ENCODE measurements at places on chromosomes 7 and 10. TPM values are rescaled to one million over a fixed set of nuclear protein-coding genes. Genes with fewer than 3 reads are reported as not detected.

- DNase-seq: no peak
Measured at GRCh38 chr10:48677625-48678024, 7.0 kb upstream of the WDFY4 start.

DNA sequence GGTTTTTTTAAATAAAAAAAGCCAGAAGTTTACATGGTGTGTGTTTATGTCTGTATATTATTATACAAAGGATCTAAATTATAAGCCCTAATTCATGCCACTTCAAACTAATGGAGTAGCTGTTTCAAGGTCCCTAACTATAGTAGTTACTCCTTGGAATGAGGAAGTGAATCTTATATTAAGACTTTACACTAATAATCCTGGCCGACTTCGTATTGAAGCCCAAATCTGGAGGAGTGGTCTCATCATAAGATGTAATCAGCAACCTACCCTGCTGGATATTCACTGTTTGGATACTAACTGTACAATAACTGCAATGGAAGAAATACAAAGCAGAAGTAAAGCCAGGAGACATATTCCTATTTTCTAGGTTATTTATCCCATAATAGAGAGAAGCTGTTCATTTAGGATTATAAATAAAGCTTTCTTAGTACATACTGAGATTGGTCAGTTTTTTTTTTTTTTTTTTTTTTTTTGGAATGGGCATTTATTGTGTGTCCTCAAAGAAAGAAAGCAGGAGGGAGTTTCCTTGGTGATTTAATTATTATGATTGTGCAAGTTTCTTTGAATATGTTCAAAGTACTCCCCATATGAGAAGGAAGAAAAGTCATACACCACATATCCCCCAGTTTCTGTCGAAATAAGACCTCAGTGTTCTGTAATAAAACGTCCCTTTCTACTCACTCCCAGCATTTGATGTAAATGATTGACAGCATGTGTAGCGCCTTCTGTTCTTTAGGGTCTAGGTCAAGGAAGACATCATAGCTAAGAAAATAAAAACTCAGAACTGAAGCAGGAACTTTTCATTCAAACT is 397.8 kb downstream of the EXOC4 start:
- DNase-seq: no peak

DNA sequence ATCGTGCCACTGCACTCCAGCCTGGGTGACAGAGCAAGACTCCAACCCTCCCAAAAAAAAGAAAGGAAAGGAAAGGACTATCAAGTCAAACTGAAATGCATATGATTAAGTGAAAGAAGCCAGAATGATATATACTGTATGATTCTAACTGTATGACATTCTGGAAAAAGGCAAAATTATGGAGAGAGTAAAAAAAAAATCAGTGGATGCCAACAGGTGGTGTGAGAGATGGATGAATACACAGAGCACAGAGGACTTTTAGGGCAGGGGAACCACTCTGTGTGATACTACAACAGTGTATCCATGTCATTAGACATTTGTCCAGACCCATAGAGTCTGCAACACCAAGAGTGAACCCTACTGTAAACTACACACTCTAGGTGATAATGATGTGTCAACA is 99.2 kb downstream of the SLIT1 start:
- DNase-seq: no peak

- DNase-seq: no peak
Measured at GRCh38 chr10:77359287-77359691, 278.3 kb downstream of the KCNMA1 start.

DNA sequence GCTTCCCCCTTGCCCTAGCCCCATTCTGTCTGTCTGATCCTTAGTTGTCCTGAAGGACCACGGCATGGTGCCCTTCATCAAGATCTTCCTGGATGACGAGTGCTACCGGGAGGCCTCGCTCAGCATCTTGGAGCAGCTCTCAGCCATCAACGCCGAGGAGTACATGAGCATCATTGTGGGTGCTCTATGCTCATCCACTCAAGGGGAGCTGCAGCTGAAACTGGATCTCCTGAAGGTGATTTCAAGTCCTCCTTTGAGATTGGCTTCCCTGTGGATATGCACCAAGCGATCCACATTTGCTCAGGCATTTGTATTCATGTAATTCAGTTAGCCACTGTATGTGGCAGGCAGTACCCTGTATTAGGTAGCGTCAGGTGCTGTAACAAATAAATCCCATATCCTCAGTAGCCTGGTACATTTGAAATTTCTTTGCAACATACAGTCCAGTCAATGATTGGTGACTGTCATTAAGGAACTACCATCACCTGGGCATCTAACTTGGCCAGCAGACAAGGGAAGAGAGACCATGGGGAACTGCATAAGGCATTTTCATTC is 51.2 kb downstream of the WDFY4 start:
- DNase-seq: no peak

- DNase-seq: no peak
Measured at GRCh38 chr7:16849296-16850148, 32.3 kb downstream of the AGR3 start.

DNA sequence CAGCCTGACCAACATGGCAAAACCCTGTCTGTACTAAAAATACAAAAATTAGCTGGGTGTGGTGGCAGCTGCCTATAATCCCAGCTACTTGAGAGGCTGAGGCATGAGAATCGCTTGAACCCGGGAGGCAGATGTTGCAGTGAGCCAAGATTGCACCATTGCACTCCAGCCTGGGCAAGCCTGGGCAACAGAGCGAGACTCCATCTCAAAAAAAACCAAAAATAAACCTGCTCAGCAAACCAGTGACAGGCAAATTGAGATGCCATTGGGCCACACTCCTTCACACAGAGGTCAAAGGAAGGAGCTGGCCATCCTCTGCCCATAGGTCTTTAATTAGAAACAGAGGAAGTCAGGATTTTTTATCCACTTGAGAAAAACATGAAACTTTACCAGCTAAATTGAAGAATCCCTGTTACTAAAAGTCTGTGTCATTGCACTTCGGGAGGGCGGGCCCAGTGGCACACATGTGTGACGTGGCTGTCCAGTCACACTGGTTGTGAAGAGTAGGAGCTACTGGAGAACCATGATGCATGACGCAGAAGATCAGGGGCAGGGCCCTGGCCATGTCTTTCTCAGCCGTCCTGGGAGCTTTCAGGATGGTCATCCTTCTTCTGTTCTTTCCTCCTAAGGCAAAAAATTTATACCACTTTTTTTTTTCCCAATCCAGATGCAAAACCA is 118.3 kb upstream of the ZNF438 start:
- no peak for DNase-seq

DNA sequence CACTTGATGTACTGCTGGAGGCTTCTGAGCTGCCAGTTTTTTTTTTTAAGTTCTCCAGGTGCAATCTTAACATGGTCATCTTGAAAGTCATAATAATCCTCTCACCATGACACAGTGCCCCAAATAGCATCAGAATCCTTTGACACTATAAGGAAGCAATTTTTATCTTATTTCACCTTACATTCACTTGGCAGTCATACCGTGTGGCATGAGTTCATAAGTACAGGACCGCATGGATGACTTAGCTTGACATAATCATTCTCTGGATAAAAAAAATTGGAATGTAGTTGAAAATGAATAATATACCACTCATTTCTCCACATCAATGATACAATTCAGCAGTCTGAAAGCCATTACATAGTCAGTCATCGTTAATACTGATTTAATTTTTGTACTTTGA is 25.6 kb upstream of the TMEM196 start:
- no peak for DNase-seq

ATOH7 gene
- 1.4 TPM for polyA plus RNA-seq

ABCC2 gene
- polyA plus RNA-seq: 9.2 TPM

PPP1R17 gene
- polyA plus RNA-seq: not detected

Data from renal pelvis (tissue), 12 donors.